Globus pallidus (tissue), 1 donor: ENCODE measurements at places on chromosomes 4 and X.

DNA sequence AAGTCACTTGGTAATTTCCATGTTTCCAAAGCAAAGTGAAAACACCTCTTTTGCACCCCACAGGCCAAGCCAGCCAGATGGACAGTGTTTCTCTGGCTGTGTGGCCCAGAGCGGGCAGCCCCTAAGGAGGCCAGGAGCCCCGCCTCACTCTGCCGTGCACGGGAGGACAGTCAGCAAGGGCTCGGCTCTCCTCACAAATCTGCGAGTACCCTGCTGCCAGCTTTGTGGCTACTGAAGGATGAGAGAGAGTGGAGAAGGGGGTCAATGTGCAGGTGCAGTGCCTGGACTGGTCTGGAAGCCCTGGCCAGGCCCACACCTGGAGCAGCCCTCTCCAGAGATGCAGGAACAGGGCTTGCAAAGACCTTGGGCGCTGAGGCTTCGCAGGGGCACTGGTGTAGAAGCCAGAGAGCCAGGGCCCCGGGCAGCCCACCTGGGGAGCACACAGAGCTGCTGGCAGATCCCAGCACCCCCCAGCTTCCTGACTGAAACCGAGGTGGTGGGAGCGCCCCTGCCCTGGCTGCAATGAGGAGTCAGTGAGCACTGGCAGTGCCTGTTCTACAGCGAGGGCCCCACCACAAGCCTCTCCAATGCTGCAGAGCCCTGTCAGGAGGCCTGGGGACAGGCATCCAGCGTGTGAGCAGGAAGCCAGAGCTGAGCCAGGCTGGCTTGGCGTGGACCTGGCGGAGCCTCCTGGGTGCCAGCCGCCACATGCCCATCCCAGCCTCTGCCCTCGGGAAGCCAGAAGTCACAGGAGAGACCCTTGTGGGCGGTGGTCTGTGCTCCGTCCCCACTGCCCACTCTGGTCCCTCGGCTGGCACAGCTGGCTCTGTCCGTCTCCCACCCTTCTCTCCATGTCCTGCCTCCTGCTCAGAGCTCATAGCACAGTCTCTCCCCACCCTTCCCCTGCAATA lies 3.9 kb downstream of the SPON2 start:
- no peak for DNase-seq

- no peak for DNase-seq
Measured at GRCh38 chr4:146477054-146477453, 44.7 kb downstream of the SLC10A7 start.

DNA sequence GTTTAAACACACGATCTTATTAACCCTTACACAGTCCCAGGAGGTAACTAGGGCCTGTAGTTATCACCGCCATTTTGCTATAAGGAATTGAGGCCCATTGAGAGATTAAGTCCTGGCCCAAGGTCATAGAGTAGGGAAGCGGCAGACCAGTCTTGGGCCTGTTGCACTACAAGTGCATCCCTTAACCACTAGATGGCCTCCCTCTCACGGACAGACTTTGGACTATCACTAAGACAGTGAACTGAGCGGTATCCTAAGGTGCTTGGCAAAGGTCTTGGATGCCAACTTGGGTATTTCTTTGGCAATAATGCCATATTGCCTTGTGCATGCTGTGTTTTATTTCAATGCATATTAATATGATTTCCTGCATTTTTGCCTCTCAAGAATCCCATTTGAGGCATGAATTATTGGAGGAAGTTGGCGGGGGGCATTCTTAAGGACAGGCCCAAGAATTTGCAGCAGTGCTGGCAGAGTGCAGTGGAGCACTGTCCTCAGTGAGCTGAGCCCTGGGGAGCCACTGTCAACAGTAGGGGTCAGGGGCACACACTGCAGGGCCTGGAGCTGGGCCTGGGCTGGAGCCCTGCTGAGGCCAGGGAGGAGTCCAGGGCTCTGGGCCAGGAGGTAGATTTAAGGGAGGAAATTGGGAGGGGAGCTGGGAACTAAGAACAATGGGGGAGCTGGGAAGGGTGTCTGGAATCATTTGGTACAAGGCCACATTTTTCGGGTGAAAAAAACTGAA lies 147.4 kb downstream of the SMIM20 start:
- DNase-seq: no peak

- DNase-seq: no peak
Measured at GRCh38 chrX:140500441-140500840, 4.4 kb downstream of the SOX3 start.
